ENCODE measurements at places on chromosomes 6 and 20.

GRCh38 chr6:111573131-111573883 is 32.4 kb downstream of the TRAF3IP2 start:
- DNase-seq = no peak

- DNase-seq = no peak
Measured at GRCh38 chr20:48735112-48735511, 92.7 kb downstream of the PREX1 start.

DNA sequence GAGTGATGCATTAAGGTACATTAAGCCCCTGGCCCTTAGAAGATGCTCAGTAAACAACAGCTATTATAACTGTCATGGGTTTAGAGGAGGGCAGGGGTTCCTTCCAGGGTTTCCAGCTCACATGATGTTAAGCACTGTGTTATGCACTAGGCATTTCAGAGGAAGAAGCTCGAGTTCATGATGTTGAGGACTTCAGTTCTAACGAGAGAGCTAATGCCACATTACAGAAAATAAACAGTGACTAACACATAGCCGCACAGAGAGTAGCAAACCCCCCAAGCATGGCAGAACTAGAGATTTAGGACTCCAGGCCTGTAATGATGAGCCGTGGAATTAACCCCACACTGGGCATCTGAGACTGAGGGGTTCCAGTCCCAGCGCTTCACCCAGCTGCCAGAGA is 105.2 kb downstream of the UNC5CL start:
- no peak for DNase-seq

DNA sequence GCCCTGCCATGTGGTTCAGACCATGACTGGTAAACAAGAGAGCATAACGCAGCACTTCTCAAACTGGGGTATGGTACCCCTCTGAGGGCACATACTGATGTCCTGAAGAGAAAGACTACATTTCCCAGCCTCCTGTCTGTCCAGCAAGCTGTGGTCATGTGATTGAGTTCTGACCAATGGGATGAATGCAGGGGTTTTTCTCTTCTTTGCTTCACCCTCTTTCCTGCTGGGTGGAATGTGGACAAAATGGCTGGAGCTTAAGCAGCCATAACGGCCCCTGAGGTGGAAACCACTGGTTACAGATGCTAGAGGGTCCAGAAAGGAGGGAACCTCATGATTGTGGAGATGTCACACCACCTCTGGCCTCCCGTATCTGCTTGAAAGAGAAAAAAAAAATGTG is 19.4 kb upstream of the KCNB1 start:
- no peak for DNase-seq

DNA sequence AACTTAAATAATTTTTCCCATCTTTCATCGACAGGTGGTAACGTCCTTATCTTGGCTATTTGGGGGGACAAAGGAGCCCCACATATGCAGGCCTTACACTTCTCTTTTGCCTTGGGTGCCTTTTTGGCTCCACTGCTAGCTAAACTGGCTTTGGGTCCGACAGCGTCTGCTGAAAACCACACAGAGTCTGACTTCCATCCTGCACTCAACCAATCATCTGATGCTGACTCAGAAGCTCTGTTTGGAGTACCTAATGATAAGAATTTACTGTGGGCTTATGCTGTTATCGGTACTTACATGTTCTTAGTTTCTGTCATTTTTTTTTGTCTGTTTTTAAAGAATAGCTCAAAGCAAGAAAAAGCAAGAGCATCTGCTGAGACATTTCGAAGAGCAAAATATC is 178.5 kb downstream of the SLC16A10 start:
- DNase-seq = no peak
